ENCODE measurements at places on chromosomes 3 and 15.

- peak; percentile 36 for DNase-seq
These were observed 18.0 kb downstream of the ZNF148 start for GRCh38 chr3:125357032-125357658.

GRCh38 chr3:46365737-46366524, 4.8 kb upstream of the CCR5 start:
- no peak for DNase-seq

DNA sequence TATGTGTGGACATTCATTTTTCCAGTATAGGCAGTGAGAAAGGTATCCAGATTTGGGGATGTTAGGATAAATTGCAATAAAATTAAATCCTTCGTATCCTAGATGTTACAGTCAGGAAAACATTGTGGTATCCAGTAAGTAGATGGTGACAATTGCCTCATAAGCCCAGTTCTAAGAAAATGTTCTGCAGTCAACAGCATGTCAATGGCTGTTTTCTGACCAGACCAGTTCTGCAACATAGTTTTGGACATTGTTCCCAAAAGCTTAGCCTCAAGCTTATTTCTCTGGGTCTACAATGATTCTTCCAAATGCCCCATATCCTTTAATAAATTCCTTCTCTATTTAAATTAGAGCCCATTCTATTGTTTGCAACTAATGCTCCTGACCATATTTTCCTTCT, 480.7 kb downstream of the FHIT start:
- no peak for DNase-seq

DNA sequence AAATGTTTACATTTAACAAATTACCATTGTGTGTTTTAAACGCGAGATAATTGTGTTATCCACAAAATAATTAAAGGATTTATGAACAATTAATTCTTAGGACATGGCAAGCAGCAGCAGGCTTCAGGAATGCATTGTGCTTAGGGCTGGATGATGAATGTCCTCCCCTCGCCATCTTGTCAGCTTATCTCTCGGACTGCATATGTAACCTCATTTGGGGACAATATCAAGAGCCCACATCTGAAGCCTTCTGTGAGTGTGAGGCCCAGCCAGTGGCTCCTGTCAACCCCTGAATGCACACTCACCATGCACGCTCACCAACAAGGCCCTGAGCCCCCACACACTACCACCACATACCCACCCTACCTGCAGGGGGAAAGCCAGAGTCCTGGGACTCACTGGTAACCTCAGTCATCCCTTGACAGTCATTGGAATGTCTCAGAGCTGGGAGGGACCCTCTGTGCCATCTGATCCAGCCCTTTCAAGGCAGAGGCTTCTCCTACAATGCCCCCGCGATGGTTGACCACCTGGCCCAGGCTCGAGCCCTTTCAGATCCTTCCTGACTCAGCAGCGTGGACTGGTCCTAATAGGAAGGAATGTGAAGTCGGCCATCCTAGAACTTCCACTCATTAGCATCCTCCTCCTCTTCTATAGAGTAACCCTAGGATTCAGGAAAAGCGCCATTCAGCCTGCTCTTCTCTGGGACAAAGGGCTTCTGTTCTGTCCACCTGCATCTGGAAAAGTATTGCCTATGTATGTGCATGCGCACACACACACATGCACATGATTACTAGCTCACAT, 38.2 kb downstream of the MRPL46 start:
- no peak for DNase-seq

GRCh38 chr3:160400030-160400701, 716 bp downstream of the SMC4 start:
- DNase-seq: no peak

DNA sequence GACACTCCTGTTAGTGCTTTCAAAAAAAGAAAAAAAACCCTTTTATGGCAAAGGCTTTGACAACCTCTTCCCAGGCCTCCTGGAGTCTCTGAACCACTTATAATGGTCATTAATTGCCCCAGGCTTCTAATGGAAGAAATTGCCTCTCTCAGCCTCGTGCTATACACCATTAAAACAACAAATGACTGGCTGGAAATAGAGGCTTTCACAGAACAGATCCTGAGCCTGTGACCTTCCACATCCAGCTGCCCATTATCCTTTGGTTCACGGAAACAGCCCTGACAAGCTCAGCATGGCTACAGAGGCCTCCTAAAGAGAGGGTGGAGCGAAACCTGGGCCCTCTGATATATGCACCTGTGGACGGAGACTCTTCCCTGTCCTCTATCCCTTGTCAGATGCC, 26.8 kb upstream of the MKRN3 start:
- DNase-seq: peak; percentile 12

- DNase-seq: no peak
These were observed 1.3 kb downstream of the MUC4 start for GRCh38 chr3:195810455-195810845.

- DNase-seq: no peak
These were observed 109.3 kb downstream of the ZIC1 start for GRCh38 chr3:147518465-147518864.

DNA sequence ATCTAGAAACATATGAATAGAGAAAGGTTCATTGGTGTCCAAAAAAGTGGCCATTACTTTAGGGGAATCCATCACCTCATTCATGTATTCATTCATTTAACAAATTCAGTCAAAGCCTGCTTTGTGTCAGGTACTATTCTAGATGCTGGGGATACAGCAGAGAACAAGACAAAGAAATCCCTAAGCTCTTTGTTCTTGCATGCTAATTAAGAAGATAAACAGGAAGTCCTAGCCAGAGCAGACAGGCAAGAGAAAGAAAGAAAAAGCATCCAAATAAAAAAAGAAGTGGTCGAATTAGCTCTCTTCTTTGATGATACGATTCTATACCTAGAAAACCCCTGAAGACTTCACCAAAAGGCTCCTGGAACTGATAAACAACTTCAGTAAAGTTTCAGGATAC, 12.4 kb upstream of the ZMAT3 start:
- DNase-seq: no peak

- DNase-seq: no peak
These were observed 6.3 kb upstream of the LRRC58 start for GRCh38 chr3:120355486-120355885.

DNA sequence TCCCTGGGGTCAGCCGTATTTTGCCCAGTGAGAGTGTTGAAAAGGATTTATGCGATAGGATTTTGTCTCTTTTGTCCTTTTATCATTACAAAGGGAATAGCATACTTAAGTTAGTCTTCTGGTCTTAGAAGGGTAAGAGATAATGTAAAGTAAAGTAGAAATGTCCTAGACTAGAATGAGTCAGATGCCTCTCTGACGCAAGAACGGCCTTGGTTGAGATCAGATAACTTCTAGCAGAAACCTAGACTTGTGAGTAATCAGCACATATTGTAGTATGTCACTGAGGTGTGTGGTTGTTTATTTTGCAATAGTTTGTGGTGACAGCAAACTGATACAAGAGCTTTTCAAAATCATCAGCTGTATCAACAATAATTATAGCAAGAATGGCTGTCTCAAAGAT, 866.1 kb downstream of the NSUN3 start:
- no peak for DNase-seq

- DNase-seq: no peak
These were observed 1.4 kb downstream of the CCR5AS start for GRCh38 chr3:46405301-46406019.

- DNase-seq: no peak
These were observed 90.3 kb downstream of the PLCL2 start for GRCh38 chr3:16975083-16975482.

DNA sequence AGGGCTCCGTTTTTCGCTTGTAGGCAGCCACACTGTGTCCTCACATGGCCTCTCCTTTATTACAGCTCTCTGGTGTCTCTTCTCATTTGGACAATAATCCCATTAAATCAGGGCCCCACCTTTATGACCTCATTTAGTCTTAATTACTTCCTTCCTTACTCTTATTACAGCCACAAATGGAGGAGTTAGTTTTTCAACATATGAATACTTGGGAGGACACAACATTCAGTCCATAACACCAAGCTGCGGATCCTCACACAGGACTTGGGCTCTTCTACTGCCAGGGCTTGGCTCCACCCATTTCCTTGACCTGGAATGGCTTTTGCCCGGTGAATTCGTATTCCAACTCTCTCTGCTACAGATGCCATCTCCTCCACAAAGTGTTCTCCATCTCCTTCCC, 74.3 kb upstream of the SLC7A14 start:
- no peak for DNase-seq

DNA sequence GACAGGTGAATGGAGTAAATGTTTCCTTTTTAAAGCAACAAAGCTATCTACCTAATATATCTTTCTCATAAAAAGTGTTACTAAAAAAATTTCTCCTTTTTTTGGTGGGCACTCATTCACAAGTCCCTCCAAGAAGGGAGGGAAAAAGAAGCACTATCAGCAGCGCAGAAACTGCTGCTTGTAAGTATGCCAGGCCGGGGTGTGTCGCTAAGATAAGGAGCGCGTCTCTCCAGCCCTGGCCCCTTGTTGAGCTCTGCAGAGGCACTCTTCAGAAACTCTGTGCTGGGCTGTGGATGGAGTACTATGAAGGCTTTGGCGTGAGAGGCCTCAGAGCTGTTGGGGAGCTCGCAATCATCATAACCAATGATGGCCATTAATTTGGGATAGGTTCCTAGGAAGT, 49.1 kb downstream of the ZDHHC3 start:
- DNase-seq: no peak

DNA sequence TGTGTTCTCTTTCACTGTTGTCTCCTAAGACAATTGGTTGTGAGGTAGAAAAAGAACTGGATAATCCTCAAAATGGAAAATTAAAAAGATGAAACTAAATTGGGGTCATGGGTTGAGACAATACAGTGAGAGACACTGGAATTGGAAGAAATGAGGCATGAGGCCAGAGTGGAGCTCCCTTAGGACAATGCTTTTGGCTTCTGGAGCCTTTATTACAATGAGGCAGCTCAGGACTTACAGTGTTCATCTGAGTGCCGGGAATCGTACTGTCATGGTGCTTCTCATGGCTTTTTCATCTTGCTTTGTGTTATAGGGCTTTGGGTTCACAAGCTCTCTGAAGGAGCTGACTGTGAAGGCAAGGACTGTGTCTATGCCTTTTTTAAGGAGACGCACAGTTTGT, 293.5 kb downstream of the SOX2 start:
- DNase-seq: no peak

GRCh38 chr3:141686466-141687291, 51.4 kb upstream of the RNF7 start:
- no peak for DNase-seq

DNA sequence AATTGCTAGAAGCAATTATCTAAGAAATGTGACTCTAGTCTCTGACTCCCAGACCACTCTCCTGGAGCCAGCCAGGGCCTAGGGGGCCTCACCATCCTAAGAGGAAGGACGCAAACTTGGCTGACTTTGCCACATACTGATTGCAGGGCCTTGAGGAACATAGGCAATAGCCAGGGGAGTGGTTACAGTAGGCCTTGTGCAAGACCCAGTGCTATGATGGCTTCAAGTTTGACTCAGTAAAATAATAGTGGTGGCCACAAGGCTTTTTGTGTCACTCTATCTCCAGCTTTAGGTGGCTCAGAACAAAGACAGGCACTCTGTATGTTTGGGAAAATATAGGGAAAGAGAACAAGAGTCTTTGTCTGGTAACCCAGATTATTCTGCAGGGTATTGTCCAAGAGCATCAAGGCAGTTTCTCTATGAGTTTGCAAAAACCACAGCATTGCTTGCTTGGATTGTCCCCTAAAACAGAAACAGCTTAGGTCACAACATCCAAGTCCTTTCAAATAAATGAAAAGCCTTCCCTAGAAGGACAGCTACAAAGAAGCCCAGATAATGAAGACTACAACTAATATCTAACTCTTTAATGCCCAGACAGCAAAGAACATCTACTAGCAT, 631.5 kb downstream of the PYDC2 start:
- DNase-seq: no peak

- no peak for DNase-seq
These were observed 92.4 kb downstream of the CLDN1 start for GRCh38 chr3:190229632-190230424.

- DNase-seq: no peak
These were observed 30.9 kb upstream of the VPS8 start for GRCh38 chr3:184780981-184781515.

DNA sequence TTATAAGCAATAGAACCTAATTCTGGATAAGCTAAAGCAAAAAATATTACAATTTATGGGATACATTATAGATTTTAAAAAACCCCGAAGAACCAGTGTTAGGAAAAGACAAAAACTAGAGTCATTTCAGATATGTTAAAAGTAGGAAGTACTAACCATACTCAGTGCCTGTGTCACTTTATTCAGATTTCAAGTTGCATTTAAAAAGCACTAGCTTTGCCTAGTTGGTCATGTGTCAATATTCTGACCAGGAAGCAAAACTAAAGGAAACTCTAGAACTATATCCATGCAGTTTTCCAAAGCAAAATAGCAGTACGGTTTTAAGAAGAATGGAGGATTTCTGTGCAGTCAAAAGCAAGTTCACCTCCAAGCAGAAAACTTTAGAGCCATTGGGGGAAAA, 88.4 kb downstream of the RAP2B start:
- DNase-seq: no peak

DNA sequence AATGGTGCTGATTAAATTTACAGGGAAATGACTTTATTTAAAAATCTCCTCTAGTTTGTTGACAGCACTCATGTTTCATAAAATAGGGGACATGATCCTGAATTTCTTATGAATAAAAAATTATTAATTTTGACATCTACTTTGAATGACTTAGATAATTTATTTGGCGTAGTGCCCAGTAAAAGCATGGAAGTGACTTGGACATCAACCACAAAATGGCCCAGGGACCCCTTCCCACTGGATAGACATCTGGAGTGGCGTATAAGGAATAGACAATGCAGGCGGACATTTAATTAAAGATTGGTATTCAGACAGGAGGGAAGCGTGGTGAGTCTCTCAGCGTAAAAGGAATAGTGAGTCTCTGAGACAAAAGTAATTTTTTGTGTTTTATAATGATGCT, 79.8 kb downstream of the ADAMTSL3 start:
- DNase-seq: no peak

DNA sequence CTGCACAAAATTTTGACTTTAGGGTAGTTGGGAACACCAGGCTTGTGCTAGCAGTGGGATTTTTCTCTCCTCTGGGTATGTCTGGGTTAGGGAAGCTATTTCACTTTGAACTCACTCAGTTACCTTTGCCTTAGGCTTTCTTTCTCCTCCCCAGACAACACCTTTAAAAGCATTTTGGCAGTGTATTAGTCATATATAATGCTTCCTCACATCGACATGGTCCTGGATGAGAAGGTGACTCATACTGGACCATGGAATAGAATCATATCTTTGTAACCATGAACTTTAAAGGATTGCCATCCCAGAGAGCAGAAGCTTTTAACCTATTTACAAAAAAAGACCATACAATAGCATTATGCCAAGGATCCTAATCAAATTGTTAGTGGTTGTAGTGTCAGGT, 2.7 kb downstream of the RYR3 start:
- DNase-seq: no peak

DNA sequence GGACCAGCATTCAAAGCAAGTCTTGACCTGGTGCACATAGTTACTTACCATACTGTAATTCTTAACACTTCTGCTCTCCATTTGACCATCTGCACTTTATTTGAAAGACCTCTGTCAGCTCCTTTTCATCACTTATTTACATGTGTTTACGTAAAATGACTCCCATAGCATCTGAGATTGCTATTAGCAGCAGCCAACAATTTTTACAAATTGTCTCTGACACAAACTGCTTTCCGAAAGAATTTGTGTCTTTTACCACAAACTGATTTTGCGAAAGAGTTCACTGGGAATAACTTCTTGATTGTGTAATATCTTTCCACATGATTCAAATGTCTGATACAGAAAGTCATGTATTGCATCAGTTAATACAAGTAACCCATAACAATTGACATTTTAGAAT, 144.1 kb upstream of the PEX5L start:
- DNase-seq: no peak

GRCh38 chr3:82082796-82083195, 321.4 kb upstream of the GBE1 start:
- DNase-seq: no peak
